ENCODE measurements at places on chromosomes 2 and 18.

DNA sequence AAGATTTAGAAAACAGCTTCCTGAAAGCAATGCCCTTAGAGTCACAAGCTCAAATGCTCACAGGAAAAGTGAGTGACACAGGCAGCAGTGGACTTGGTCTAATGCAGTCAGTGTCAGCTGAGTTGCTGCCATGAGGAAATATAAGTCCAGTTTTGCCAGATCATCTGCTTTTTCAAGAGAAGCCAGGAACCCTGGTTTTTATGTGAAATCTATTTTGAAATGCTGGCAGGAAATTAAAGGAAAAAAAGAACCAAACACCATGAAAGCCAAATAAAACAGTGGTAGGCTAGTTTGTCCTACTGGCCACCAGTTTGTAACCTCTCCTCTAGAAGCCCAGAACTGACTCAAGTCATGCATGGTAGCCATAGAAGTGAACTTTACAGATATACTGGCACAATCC is 109.2 kb downstream of the THADA start:
- DNase-seq: no peak
- peaks cover 64% of the 10 kb centered on the region for H3K4me1 ChIP-seq
- no peaks in the 10 kb centered on the region for H3K36me3 ChIP-seq
- H3K27ac ChIP-seq: peak overlapping the region; percentile 70
- no peaks in the 10 kb centered on the region for H3K27me3 ChIP-seq

GRCh38 chr2:137161250-137161649 is 395.9 kb downstream of the THSD7B start:
- peaks cover 8% of the 10 kb centered on the region for H3K4me1 ChIP-seq
- no peak overlapping the region for H3K4me3 ChIP-seq

GRCh38 chr2:18339326-18339725 is 221.1 kb downstream of the RDH14 start:
- H3K4me1 ChIP-seq: no peaks in the 10 kb centered on the region
- DNase-seq: no peak
- no peaks in the 10 kb centered on the region for H3K27me3 ChIP-seq

- H3K4me1 ChIP-seq: no peaks in the 10 kb centered on the region
- H3K27me3 ChIP-seq: no peaks in the 10 kb centered on the region
- DNase-seq: no peak
- no peak overlapping the region for H3K4me3 ChIP-seq
These were observed 33.1 kb upstream of the HDAC4 start for GRCh38 chr2:239433777-239434403.

DNA sequence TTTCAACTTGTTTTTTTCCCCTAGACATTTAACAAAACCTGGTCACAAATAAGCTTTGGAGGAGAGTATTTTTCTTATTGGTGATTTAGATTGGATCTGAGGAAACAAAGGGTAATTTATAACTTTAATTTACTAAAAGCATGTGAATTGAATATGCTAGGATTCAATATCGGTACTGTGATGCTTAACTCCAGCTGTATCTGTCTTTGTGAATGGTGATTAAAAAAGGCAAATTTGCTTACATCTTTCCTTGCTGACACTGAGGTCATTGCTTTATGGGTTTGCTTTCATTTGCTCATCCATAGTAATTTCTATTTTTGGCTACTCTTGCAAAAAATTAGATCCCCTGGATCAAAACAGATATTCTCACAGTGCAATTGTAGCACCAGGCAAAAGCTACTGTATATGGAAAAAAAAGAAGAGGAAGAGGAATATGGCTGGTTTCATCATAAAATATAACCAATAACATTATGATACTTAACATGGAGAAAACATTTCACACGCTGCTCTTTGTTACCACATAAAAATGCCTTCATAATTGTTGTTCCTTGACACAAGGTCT is 832.0 kb upstream of the ZEB2 start:
- DNase-seq: no peak
- H3K4me3 ChIP-seq: no peak overlapping the region
- no peaks in the 10 kb centered on the region for H3K27me3 ChIP-seq
- H3K27ac ChIP-seq: no peak overlapping the region
- no peaks in the 10 kb centered on the region for H3K4me1 ChIP-seq
